ENCODE measurements at places on chromosomes 11 and 22.

DNA sequence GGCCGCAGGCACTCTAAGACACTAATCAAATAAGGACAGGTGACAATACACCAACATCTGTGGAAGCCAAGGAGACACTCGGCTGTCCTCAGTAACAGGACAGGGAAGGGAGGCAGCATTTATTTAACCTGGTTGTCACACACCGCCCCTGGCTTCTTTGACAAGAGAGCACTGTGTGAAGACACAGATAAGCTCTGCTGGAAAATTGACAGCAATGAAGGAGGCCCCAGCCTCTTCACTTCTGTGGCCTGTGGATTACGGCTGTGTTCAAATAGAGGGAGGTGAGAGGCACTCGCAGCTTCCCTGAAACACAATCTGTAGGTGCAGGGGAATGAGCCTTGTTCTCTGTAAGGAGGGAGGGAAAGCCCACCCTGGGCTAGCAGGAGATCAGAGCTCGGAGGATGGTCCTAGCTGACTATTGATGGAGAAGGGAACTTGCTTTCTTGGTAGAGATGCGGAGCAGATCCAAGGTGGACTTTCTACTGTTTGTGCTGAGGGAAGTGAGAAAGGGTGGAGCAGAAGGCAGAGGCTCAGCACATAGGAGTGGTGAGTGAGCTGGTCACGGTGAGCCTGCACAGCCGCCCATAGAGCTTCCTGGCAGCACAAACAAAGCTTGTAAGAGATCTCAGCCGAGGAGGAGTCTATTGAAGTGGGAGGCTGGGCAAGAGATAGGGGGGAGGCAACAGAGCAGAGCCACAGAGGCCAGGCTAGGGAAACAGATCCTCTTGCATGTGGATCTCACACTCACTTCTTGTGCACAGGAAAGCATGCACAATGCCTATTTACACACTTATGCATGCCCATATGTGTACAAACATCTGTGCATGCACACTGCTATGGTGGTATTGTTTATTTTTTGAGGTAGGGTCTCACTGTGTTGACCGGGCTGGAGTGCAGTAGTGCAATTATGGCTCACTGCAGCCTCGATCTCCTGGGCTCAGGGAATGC lies 114.6 kb upstream of the THY1 start:
- no peaks in the 10 kb centered on the region for H3K27me3 ChIP-seq
- peak; percentile 0 for DNase-seq
- no peaks in the 10 kb centered on the region for H3K36me3 ChIP-seq
- no peak overlapping the region for H3K4me3 ChIP-seq

- peaks cover 30% of the 10 kb centered on the region for H3K4me1 ChIP-seq
- H3K36me3 ChIP-seq, result peaks cover 62% of the 10 kb centered on the region
- H3K27ac ChIP-seq, result no peak overlapping the region
- no peak for DNase-seq
- H3K27me3 ChIP-seq, result no peaks in the 10 kb centered on the region
Measured at GRCh38 chr11:65864706-65865471, 4.7 kb downstream of the MUS81 start.

- DNase-seq, result no peak
- H3K27me3 ChIP-seq, result no peaks in the 10 kb centered on the region
- H3K4me3 ChIP-seq, result no peak overlapping the region
- H3K36me3 ChIP-seq, result no peaks in the 10 kb centered on the region
- H3K27ac ChIP-seq, result no peak overlapping the region
Measured at GRCh38 chr22:22689621-22690345, 45.4 kb downstream of the GGTLC2 start.

DNA sequence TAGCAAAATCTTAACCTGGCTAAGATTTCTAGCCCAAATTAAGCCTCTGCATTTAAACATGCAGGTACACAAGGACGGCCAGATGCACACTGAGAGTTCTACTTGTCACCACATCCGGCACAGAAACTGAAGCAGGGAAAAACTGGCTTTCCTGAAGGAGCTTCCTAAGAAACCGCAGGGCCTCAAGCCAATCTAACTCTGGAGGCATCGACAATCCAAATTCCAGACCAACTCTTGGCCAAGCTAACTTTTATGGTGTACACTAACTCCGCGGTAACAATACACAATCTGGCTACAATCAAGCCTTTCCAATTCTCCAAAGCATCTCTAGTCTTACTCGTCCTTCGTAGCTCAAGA lies 1.2 kb downstream of the MSANTD2 start:
- H3K27me3 ChIP-seq, result no peaks in the 10 kb centered on the region
- peak overlapping the region; percentile 93 for H3K4me3 ChIP-seq
- peak overlapping the region; percentile 98 for H3K27ac ChIP-seq
- H3K36me3 ChIP-seq, result no peaks in the 10 kb centered on the region
- DNase-seq, result peak; percentile 55

- no peak for DNase-seq
- H3K27me3 ChIP-seq, result no peaks in the 10 kb centered on the region
- H3K4me3 ChIP-seq, result no peak overlapping the region
- no peaks in the 10 kb centered on the region for H3K36me3 ChIP-seq
- H3K27ac ChIP-seq, result no peak overlapping the region
Measured at GRCh38 chr22:50136581-50137015, 33.9 kb upstream of the PANX2 start.

DNA sequence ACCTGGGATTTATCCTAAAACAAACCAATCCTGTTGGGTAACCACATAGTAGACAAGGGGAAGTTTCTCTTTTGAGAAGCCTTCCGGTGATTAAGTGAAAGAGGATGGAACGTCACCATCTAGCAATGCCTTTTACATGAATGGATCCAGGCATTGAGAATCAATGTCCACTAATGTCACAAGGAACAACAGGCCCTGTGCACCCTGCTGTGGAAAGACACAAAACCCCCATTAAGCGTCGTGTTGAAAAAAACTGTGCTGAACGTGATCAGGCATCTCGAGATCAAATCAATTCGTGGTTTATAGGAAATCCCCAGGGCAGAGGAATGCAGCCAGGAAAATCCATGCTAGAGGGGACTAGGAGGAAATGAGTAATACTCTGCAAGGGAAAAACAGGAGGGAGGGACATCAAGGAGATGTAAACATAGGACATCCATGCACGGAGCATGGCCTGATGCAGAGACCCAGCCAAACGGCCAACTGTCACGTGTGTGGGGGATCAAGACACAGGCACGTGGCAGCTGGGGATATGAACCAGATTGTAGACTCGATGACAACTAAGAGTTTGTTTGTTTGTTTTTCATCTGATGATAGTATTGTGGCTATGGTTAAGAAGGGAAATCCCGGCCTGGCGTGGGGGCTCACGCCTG lies 38.6 kb upstream of the CARS1 start:
- peak overlapping the region; percentile 50 for H3K27ac ChIP-seq
- H3K27me3 ChIP-seq, result no peaks in the 10 kb centered on the region
- H3K4me1 ChIP-seq, result peaks cover 31% of the 10 kb centered on the region
- H3K36me3 ChIP-seq, result peaks cover 13% of the 10 kb centered on the region
- DNase-seq, result no peak

GRCh38 chr11:13687271-13687670 lies 18.8 kb downstream of the FAR1 start:
- H3K36me3 ChIP-seq, result no peaks in the 10 kb centered on the region
- no peak overlapping the region for H3K27ac ChIP-seq
- H3K27me3 ChIP-seq, result no peaks in the 10 kb centered on the region

- no peaks in the 10 kb centered on the region for H3K4me1 ChIP-seq
- H3K27me3 ChIP-seq, result no peaks in the 10 kb centered on the region
Measured at GRCh38 chr11:12914400-12914912, 94.7 kb upstream of the RASSF10 start.

GRCh38 chr11:112880495-112880894 lies 80.7 kb upstream of the NCAM1 start:
- no peak overlapping the region for H3K4me3 ChIP-seq
- H3K36me3 ChIP-seq, result no peaks in the 10 kb centered on the region
- no peaks in the 10 kb centered on the region for H3K4me1 ChIP-seq
- no peak for DNase-seq
- no peaks in the 10 kb centered on the region for H3K27me3 ChIP-seq

DNA sequence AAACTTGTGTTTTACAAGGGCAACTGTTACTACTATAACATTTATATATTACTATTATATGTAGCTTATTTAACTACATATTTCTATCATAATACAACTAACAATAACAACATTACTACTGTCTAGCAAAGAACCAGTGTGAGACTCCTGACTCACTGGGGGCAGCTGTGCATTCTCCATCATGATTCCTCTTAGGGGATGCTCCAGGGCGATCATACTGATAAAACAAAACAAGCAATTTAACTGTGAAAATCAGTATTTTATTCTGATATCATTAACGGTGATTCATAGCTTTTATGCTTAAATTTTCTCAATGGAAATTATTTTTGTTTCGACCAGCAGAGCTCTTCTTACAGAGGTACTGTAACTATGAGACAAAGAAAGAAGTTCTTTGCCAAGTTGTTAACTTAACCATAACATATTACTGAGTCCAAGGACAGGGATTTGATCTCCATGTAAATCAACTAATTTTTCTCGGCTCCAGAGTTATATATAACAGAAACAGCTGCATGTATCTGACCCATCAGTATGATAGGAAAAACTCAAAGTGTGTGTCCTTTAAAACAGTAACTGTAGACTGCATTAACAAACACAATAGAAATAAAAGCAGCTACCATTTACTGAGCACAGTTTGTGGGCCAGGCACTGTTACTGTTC lies 24.8 kb upstream of the FNBP4 start:
- no peak overlapping the region for H3K27ac ChIP-seq
- no peaks in the 10 kb centered on the region for H3K4me1 ChIP-seq

- H3K4me3 ChIP-seq, result no peak overlapping the region
- no peak overlapping the region for H3K27ac ChIP-seq
- H3K27me3 ChIP-seq, result no peaks in the 10 kb centered on the region
- H3K4me1 ChIP-seq, result no peaks in the 10 kb centered on the region
- DNase-seq, result no peak
Measured at GRCh38 chr11:121134741-121135312, 33.8 kb downstream of the TECTA start.

DNA sequence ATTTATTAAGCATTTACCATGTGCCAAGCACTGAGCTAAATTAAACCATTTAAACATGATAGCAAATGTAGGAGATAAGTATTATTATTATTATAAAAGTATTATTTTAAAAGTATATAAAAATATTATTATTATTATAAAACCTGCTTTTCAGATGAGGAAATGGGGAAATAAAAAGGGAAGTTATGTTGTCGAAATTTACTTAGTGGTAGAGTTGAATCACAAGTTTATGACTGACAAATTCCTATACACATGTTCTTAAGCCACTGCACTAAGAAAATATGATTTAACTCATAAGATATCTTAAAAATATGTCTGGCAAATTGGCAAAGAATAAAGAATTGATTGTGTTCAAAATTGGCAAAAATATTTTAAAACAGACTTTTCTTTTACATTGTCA lies 53.8 kb downstream of the CASP12 start:
- no peak overlapping the region for H3K27ac ChIP-seq
- no peak for DNase-seq
- no peaks in the 10 kb centered on the region for H3K27me3 ChIP-seq
- no peak overlapping the region for H3K4me3 ChIP-seq

DNA sequence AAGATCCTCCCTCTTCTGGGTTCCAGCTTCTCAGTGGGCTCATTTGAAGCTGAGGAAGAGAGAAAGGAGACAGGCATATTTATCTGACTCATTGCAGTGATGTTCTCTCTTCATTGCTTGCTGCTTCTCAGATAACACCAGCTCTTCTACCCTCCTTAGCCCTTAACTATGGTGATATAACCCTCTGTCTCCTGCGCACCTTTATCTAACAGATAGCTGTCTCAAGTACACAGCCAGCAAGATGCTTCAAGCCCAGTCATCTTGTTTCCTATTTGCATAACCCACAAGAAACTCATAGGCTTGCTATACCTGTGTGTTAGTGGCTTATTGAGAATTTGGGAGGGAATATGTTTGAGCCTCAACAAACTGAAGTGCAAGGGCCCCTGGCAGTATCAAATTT lies 12.6 kb downstream of the PRSS23 start:
- no peak overlapping the region for H3K27ac ChIP-seq
- H3K4me1 ChIP-seq, result no peaks in the 10 kb centered on the region
- no peak for DNase-seq
- H3K27me3 ChIP-seq, result no peaks in the 10 kb centered on the region
- H3K36me3 ChIP-seq, result no peaks in the 10 kb centered on the region

- H3K27me3 ChIP-seq, result no peaks in the 10 kb centered on the region
- peaks cover 15% of the 10 kb centered on the region for H3K4me1 ChIP-seq
- H3K27ac ChIP-seq, result no peak overlapping the region
- no peak overlapping the region for H3K4me3 ChIP-seq
Measured at GRCh38 chr11:114033066-114033465, 26.4 kb upstream of the ZBTB16 start.

GRCh38 chr22:30667494-30668385 lies at the start of gene DUSP18:
Gene DUSP18, minus strand, starts transcription at chr22:30667875. Its CDS starts 3,872 bp downstream, at chr22:30664003.
- H3K27ac ChIP-seq, result peak within 1 kb of the TSS; percentile 78
- peaks cover 10% of the 10 kb centered on the region for H3K36me3 ChIP-seq
- H3K4me3 ChIP-seq, result peak within 1 kb of the TSS; percentile 83
- peaks cover 23% of the 10 kb centered on the region for H3K4me1 ChIP-seq

GRCh38 chr22:32810555-32811133 lies 9.1 kb downstream of the TIMP3 start:
- H3K36me3 ChIP-seq, result peaks cover 12% of the 10 kb centered on the region
- H3K27me3 ChIP-seq, result no peaks in the 10 kb centered on the region
- DNase-seq, result no peak
- no peak overlapping the region for H3K4me3 ChIP-seq
- H3K4me1 ChIP-seq, result peaks cover 40% of the 10 kb centered on the region

GRCh38 chr11:130314184-130314749 lies 450 bp downstream of the ZBTB44 start:
- H3K27me3 ChIP-seq, result no peaks in the 10 kb centered on the region
- peak overlapping the region; percentile 91 for H3K4me3 ChIP-seq
- peak; percentile 75 for DNase-seq
- no peaks in the 10 kb centered on the region for H3K36me3 ChIP-seq
- peak overlapping the region; percentile 94 for H3K27ac ChIP-seq

GRCh38 chr22:50705851-50706351 lies 32.1 kb upstream of the ACR start:
- no peaks in the 10 kb centered on the region for H3K27me3 ChIP-seq
- H3K36me3 ChIP-seq, result peaks cover 3% of the 10 kb centered on the region
- H3K4me3 ChIP-seq, result no peak overlapping the region
- H3K4me1 ChIP-seq, result peaks cover 3% of the 10 kb centered on the region
- no peak overlapping the region for H3K27ac ChIP-seq

- H3K4me1 ChIP-seq, result peaks cover 13% of the 10 kb centered on the region
- no peaks in the 10 kb centered on the region for H3K27me3 ChIP-seq
- no peak for DNase-seq
- H3K36me3 ChIP-seq, result no peaks in the 10 kb centered on the region
Measured at GRCh38 chr22:38338772-38339379, 21.6 kb upstream of the CSNK1E start.

DNA sequence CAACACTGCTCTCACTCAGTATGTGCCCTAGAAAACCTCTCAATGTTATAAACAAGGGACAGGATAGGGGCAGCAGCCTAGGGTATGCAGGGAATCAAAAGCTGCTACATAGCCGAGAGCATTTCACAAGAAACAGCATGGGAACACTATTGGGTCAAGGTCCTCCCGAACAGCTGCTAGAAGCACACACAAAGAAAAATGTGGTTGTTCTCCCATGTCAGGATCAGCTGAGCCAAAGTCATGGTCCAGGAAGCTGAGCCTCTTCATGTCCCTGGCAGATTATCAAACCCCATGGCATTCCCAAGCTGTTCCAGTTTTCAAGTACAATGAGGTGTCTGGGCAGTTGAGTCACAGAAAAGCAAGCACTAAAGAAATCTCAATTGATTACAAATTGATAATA lies 21.0 kb upstream of the GDPD4 start:
- no peaks in the 10 kb centered on the region for H3K27me3 ChIP-seq
- no peak for DNase-seq
- peaks cover 17% of the 10 kb centered on the region for H3K36me3 ChIP-seq
- no peak overlapping the region for H3K27ac ChIP-seq

- no peak for DNase-seq
- no peak overlapping the region for H3K27ac ChIP-seq
- no peaks in the 10 kb centered on the region for H3K36me3 ChIP-seq
- no peaks in the 10 kb centered on the region for H3K27me3 ChIP-seq
- no peak overlapping the region for H3K4me3 ChIP-seq
Measured at GRCh38 chr22:29954203-29954855, 71.4 kb downstream of the MTMR3 start.

All from upper lobe of left lung (tissue), 6 donors.